T-helper 22 cell (primary cell): ENCODE measurements at places on chromosomes 11 and 22.

DNA sequence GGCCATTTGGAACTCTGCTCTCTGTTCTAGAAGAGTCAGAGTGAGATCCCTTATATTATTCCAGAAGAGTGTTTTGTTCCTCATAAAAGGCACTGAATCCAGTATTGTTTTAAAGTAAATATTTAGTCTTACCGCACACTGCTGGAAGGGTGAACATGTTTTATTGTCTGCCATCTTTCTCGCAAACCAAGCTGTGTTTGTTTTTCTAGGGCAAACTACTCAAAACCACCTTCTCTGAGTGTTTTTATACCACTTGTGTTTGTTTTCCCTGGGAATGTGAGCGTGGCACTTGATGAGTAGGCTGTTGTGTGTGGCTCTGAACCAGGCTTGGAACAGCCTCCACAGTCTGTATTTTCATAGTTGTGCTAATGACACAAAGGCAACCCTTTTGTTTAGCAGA lies 89.8 kb downstream of the DBX1 start:
- DNase-seq = no peak

DNA sequence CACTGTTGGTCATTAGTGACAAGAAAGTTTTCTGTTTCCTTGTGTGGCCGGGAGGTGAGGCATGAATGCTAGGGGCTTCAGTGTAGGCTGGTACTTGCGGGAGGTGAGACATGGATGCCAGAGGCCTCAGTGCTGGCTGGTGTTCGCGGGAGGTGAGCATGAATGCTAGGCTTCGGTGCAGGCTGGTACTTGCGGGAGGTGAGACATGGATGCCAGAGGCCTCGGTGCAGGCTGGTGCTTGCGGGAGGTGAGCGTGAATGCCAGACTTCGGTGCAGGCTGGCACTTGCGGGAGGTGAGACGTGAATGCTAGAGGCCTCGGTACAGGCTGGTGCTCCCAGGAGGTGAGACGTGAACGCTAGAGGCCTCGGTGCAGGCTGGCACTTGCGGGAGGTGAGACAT lies 48.4 kb downstream of the ANO1 start:
- DNase-seq = no peak

DNA sequence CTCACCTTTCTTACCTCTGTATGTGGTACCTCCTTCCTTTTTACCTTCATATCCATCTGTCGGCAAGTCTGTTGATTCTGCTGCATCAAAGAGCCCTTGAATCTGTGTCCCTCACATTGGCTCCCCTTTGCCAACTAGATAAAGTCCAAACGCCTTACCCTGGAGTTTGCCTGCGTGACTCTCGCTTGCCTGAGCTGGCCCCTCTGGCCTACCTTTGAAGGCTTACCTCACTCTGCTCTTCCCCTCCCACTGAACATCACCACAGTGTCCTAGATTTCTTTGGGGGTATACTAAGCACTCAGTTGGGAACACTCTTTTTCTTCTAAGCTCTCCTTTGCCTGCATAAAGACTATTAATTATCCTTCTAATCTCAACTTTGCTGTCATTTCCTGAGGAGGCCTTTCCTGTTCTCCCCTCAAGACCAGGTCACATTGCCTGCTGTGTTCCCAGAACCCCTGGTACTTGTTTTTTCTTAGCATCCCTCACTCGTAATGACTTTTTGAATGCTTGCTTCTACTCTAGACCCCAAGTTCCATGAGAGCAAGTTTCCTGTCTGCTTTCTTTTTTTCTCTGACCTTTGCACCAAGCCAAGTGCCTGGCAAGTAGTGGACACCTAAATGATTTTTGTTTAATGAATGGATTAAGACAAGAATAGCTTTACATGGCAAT lies 67.8 kb upstream of the ADORA2A start:
- no peak for DNase-seq

- no peak for DNase-seq
These were observed 77.4 kb downstream of the NARS2 start for GRCh38 chr11:78497293-78497692.

DNA sequence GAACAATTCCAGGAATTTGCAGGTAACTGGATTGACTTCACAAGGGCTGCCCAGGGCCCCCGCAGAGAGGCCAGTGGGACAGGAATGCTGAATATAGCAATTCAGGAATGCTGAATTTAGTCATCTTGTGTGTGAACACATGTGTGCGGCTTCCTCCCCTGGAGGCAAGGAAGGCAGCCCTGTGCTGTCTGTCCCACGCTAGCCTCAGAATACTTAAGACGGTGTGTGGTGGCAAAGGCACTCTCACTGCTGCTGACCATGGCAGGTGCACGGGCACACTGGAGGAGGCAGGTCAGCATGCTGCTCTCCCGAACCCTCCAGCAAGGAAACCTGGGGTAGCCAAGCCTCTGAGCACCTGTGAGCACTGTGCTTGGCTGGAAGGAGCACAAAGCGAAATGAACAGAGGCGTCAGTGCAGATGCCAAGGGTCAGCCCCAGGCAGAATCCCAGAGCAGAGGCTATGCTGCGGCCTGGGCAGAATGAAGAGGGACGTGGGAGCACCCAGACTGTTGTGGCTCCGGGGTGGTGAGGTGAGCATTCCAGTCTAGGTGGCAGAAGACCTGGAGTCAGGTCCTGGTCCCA lies 2.7 kb downstream of the GNAZ start:
- DNase-seq = no peak

DNA sequence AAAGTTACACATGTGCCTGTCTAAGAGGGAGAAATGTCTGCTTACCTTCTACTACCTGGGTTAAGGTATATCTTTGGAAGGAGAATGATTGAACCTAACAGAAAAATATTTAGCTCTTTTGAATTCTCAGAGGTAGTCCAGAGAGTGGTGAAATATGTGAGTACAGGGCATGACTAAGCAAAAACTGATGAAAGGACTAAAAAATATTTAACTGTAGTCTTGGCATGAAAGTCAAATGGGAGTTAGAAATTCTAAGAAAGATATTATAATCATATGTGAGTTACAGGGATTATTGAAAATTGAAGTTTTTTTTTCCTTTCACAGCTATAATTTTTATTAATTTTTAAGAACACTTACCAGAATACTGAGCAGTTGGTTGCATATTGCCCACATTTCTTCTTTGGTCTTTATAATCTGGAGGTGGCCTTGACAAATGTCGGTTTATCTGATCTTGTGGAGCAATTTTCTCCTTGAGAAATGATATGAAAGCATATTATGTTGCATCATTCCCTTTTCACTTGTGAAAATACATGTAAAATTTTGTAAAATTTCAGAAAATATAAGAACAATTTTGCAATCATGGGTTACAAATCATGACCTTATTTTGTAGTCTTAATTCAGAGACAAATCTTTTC lies 61.4 kb upstream of the MTMR2 start:
- no peak for DNase-seq

- DNase-seq = no peak
These were observed 55.1 kb upstream of the SPATA19 start for GRCh38 chr11:133900176-133901105.

DNA sequence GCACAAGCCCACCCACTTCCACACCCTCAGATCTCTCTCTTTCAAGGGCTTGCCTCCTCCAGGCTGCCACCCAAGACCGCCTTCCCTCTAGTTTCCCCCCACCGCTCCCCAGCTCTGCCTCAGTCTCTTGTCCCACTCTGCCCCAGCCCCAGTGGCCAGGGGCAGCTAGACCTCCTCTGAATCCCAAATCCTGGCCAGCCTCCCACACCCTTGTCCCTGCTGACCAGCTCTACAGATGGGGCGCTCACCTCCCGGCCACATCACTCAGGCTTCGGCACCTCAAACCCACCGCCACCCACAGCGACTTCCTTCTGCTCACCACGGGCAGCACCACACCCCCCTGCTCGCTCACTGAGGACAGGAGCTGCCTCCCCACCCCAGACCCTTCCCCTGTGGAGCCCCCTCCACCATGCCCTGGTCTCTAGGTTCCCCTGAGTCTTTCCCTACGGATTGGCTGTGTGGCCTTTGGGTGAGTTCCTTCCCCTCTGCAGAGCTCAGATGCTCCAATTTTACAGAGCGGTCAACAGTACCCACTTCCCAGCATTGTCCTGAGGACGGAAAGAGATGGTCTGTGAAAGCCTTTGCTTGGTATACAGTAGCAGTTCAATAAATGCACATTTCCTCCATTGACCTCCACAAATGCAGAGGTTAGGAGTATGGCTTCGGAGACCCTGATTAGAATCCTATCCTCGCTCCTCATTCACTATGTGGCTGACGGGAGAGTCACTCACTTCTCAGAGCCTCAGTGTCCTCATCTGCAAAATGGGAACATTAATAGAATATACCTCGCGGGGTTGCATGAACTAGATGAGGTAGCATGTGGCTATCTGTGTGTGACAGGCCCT lies 11.5 kb upstream of the SPI1 start:
- no peak for DNase-seq

- DNase-seq = no peak
These were observed 123.4 kb upstream of the SEZ6L start for GRCh38 chr22:26045860-26046259.

- no peak for DNase-seq
These were observed 199.5 kb downstream of the AASDHPPT start for GRCh38 chr11:106276859-106277436.

- no peak for DNase-seq
These were observed 4.0 kb downstream of the CD5 start for GRCh38 chr11:61106296-61106695.
